ENCODE measurements at places on chromosomes 16 and 17. TPM values are rescaled to one million over a fixed set of nuclear protein-coding genes. Genes with fewer than 3 reads are reported as not detected.

The CD300A gene
- total RNA-seq = not detected

The SLFN13 gene
- total RNA-seq = 0.22 TPM

The NDE1 gene
- 32.9 TPM for total RNA-seq

The FZD2 gene
- 0.91 TPM for total RNA-seq

The OSBPL7 gene
- 9.5 TPM for total RNA-seq

The G6PC1 gene
- total RNA-seq = not detected

The TMEM95 gene
- total RNA-seq = not detected

The C16orf86 gene
- total RNA-seq = 2.9 TPM

The MMP25 gene
- not detected for total RNA-seq

Data from articular chondrocyte of knee joint (primary cell).